ENCODE measurements at places on chromosomes 2 and 18.

GRCh38 chr18:13487237-13487636, 239.1 kb downstream of the FAM210A start:
- DNase-seq = no peak

DNA sequence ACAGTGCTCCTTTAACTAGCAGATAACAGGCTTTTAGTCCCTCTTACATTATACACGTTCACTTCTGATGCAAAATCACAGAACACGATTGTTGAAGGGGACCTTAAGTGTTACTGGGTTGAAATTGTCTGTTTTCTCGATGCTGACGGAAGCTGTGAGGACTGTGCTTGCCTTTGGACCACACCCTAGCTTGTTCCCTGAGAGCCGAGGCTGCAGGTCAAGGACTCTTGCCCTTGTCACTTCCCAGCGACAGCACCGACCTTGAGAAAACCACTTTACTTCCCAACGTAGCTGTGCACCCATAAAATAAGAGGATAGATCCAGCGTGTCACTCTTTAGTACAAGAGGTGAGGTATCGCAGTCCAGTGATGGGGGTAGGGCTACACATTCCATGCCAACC, 701.0 kb downstream of the DCDC2C start:
- no peak for DNase-seq

- DNase-seq = no peak
Measured at GRCh38 chr2:240402566-240403272, 32.7 kb upstream of the GPC1 start.

DNA sequence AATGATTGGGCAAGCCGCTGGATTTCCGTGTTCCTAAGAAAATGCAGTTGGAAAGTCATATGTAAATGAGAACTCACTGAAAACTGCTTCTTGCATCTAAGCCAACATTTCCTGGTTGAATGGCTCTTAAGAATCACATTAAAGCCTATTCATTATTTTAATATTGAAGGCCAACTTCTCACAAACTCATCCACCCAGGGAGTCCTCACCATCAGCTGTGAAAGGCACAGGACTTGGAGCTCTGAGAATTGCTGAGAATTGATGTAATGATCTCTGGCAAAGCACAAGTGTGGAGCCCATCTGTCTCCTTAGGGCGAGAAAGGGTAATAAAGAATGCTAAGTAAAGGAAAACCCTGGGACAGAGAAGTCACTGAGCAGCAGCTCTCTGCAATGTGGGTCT, 55.9 kb upstream of the APCDD1 start:
- no peak for DNase-seq

GRCh38 chr2:102801098-102801718, 39.4 kb downstream of the TMEM182 start:
- no peak for DNase-seq

- no peak for DNase-seq
Measured at GRCh38 chr2:3388412-3388738, 8.9 kb downstream of the TRAPPC12 start.

- DNase-seq = no peak
Measured at GRCh38 chr2:238872026-238872425, 24.1 kb downstream of the TWIST2 start.

DNA sequence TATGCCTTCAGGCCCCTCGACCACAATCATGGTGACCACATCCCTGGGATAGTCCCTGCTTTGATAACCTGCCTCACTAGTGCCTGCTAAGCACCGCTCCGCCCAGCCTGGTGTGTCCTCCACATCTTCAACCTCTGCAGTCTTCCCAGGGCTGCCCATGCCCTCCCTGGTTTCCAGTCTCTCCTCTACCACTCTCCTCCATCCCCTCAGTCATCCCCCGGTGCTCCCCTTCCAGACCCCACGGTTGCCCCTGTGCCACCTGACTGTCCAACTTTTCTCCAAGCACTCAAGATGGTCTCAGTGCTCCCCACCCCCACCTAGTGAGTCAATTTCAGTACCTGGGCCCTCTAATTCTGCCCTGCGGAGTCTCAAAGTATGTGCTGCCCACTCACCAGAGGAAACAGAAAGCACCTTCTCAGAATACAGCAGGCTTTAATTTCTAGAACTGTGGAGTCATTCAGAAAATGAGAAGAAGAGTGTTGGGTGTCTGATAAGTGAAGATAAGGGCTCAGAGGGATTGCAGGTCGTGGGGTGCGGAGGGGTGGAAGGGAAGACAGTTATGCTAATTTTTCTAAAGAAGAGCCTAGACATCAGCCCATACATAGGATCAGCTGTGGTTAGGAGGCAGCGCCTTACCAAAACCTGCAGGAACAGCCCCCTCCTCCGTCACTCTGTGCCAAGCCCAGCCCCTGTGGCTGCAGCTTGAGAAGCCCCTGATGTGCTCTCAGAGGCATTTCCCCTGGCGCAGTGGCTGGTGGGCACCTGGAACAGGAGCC, 53.6 kb upstream of the CAB39 start:
- DNase-seq = peak; percentile 40

DNA sequence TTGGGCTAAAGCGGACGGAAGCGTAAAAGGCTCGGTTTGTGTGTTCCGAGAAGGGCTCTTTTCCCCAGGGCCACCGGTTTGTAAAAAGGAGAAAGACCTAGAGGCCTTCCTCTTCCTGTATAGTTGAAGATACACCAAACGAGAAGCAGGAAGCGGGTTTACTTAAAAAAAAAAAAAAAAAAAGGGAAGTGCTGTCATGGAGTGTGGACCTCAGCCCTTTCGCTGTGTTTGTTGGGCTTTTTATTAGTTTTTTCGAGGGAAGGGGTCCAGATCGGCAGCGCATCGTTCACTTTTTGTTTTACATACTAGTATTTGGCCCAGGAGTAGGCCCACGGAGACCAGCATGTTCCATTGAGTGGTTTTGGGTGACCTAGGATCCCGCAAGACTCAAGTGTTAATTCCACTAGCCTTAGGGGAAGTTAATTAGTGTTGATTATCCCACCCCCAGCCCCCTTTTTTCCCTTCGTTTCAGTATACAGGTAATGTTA, 676 bp downstream of the ACTR2 start:
- no peak for DNase-seq

DNA sequence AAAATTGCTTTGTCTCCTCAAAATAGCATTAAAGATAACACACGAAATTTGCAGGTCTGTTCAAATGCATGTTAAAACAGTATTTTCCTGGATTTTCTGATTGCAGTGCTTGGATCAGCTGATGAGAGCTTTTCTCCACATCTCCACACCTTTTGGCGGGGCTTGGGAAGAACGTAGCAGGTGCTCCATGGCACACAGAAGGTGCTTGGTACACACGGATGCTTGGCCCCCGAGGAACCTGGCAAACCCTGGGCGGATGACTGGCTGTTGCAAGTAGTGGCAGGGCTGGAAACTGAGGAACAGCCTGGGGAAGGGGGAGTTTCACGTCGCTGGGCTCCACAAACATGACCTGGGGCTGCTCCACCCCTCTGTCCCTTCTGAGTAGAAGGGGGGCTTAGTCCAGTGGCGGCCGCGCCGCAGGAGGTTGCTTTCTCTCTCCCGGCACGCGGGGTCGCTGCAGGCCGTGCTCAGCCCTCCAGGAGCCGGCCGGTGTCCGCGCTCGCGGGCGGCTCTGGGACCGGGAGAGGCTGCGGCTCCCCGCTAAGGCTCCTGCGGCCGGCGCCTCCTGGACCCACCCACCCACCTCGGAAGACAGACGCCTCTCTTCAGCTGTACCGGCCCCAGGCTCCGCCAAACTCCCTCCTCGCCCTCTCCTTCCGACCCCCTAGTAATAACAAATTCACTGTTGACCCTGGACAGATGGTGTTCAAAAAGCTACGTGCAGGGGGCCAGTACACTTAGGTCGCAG, 69.3 kb downstream of the MARCO start:
- DNase-seq = no peak

DNA sequence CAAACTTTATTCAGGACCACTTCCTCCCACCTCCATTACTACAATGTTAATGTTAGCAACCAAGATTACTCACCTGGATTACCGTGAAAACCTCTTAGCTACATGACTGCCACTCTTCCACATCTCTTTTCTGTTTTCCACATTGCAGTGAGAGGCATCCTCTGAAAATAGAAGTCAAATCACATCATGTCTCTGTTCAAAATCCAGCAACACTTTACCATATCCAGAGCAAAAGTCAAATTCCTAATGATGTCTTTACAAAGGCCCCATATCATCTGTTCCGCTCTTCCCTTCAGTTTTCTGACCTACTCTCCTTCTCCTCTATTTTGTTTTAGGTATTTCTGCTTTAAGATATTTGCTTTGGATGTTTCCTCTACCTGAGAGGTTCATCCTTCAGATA, 37.5 kb upstream of the DSG1 start:
- DNase-seq = no peak

- DNase-seq = no peak
Measured at GRCh38 chr2:66684289-66684688, 249.4 kb downstream of the MEIS1 start.

- DNase-seq = no peak
Measured at GRCh38 chr2:71671895-71672825, 218.8 kb downstream of the DYSF start.

DNA sequence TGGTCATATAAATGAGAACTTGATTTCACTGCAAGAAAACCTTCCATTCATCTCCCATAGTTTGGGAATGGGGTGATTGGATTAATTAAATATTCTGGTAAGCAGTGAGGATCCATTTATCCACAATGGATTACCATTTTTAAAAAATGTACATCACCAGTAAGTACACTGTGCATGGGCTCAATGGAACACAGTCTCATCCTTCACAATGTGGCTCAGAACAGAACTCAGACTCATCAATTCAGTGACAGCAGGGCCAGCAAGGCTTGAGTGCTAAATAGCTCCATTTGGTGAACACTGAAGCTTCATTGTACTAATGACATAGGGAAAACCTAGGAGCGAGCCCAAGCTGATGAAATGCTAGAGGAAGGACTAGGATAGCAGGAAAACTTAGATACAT, 223.8 kb downstream of the CMPK2 start:
- no peak for DNase-seq

GRCh38 chr2:83368916-83369315, 1090.2 kb downstream of the SUCLG1 start:
- no peak for DNase-seq

- no peak for DNase-seq
Measured at GRCh38 chr2:237702441-237703391, 75.3 kb downstream of the LRRFIP1 start.

GRCh38 chr2:60383401-60384143, 169.9 kb downstream of the BCL11A start:
- no peak for DNase-seq

GRCh38 chr18:2036086-2036485, 535.2 kb downstream of the METTL4 start:
- no peak for DNase-seq

GRCh38 chr2:144190908-144191605, 328.9 kb downstream of the ZEB2 start:
- DNase-seq = no peak

DNA sequence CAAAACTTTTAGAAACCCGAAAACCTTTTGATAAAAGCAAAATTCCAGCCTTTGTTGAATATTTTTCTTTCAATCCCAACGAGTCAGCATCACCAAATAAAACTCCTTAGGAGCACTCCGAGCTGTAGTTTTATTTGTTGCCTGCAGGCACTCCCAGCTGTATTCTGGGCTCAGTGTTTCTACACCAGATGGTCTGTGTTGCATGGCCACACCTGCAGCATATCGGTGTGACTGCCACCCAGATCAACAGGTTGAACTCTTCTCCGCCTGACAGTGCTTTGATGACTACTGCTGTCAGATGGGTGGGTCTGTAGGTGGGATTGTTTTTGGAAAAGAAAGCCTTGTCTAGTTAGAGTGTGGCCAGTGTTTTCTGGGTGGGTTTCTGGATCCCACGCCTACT, 32.7 kb downstream of the APCDD1 start:
- no peak for DNase-seq

GRCh38 chr18:21300908-21301200, 58.8 kb downstream of the GREB1L start:
- DNase-seq = no peak

DNA sequence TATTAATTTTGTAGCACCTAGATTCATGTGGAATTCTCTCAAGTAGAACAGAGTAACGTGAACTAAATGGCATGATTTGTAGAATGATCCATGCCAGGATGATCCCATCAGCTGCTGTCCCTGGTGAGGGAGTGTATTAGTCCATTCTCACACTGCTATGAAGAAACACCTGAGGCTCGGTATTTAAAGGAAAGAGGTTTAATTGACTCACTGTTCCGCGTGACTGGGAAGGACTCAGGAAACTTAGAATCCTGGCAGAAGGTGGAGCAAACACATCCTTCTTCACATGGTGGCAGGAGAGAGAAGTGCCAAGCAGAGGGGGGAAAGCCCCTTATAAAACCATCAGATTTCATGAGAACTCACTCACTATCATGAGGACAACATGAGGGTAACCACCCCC, 312.6 kb downstream of the PTPRM start:
- no peak for DNase-seq

DNA sequence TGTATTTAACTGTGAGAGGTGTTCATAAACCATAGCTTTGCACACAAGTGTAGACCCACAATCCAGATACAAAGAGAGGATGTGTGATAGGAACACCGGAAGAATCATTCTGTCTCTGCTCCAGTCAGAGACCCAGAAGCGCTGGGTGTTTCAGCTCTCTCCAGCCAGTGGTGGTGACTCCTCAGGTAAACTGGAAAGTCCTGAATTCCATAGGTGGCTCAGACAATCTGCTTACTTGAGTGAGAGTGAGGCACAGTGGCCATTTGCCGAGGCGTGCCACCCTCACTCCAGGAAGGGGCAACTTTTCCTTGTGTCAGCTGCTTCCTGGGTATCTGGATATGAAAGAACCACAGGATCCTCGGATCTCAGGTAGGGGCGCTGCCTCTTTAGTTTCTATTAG, 171.5 kb downstream of the KCNS3 start:
- no peak for DNase-seq

DNA sequence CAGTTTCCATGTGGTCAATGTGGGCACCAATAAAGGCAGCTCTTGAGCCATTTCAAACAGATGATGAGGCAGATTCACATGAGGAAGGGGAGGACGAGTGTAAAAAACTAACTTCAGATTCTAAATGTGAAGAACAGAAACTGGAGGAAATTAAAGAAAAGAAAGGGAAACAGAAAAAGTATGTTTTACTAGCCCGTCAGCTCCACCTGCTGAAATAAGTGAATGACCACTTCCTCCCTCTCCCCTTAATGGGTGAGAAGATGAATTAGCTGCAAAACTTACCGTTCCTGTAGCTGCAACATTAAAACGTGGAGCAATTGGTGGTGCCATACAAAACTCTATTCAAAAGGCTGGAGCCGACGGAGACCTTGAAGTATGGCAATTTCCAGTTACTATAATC, 203.5 kb downstream of the UXS1 start:
- DNase-seq = no peak

DNA sequence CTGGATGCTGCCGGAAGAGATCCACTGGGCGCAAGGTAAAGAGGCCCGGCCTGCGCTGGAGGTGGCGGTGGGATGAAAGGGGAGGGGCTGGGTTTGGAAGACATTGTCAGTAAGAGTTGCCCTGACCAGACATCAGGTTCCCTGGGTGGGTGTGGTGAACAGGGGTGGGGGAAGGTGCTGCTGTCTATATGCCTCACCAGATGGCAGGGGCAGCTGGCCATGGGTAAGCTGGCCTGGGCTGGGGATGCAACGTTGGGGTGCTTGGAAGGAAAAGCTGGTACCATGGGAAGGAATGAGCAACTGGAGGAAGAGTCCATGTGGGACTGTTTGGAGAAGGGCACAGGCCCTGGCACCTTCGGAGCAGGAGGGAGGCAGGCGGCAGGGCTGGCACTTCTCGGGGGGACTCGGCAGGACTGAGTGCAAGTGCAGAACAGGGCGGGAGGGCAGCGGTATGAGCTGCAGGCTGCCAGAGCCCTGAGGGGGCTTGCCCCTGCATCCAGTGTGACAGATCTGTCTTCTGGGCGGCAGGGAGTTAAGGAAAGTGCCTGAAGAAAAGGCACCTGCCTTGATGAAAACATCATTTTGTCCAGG, 146.4 kb downstream of the DYSF start:
- DNase-seq = no peak

- no peak for DNase-seq
Measured at GRCh38 chr18:12326711-12327460, 18.8 kb downstream of the TUBB6 start.

Data from activated T-cell treated with anti-CD3 and anti-CD28 coated beads for 4 hours (primary cell).